Glomerular endothelial cell (primary cell): ENCODE measurements at places on chromosomes 2 and 18.
A peak's percentile ranks its signal among the peaks of the same experiment; 100 is the strongest.

DNA sequence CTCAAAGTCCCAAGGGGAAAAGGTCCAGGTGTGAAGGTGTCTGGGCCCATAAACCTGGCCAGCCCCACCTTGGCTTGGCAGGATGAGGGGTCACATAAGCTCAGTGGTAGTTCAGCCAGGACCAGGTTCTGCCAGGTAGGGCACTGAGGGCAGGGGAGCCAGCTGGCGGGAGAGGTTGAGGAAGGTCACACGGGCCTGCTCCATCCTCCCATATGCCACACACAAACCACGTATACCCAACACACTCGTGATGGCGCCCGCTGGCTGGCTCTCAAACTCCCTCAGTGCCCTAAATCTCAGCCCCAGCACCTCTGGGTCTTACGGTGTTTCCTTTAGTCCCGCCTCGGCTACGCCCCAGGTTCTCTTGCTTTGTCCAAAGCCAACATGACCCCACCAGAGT, 160.5 kb downstream of the ZFP36L2 start:
- DNase-seq, result no peak

DNA sequence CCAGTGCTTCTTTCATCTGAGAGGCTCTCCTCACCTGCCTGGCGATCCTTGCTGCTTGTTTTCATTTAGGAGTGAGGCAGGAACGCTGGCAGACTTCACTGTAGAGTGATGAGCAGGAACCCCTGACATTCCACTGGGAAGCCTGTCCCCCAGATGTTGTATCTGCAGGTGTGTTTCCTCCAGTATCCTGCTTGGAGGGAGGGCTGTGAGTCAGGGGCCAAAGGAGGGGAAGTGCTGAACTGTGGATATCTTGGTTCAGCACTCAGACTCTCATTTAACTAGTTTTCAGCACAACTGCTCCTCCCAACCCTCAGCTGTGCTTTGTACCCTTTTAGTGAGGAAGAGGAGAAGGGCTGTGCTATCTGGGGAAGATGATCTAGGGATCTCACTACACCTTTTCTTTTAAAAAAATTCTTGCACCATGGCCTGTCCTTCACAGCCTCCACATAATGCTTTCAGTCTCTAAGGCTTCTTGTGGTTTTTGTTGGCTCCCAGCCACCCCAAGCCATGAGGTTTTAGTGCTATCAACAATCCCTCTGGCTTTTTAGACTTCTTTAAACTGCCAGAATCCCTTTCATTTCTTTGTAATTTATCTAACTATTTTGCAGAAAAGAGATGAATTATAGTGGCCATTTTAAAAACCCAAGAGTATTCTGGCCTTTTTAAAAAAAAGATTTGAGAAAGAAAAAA, 11.2 kb downstream of the ANKAR start:
- DNase-seq, result no peak

GRCh38 chr18:43405097-43405496, 127.8 kb upstream of the SYT4 start:
- no peak for DNase-seq

- no peak for DNase-seq
These were observed 16.3 kb downstream of the CNDP2 start for GRCh38 chr18:74512321-74513053.

DNA sequence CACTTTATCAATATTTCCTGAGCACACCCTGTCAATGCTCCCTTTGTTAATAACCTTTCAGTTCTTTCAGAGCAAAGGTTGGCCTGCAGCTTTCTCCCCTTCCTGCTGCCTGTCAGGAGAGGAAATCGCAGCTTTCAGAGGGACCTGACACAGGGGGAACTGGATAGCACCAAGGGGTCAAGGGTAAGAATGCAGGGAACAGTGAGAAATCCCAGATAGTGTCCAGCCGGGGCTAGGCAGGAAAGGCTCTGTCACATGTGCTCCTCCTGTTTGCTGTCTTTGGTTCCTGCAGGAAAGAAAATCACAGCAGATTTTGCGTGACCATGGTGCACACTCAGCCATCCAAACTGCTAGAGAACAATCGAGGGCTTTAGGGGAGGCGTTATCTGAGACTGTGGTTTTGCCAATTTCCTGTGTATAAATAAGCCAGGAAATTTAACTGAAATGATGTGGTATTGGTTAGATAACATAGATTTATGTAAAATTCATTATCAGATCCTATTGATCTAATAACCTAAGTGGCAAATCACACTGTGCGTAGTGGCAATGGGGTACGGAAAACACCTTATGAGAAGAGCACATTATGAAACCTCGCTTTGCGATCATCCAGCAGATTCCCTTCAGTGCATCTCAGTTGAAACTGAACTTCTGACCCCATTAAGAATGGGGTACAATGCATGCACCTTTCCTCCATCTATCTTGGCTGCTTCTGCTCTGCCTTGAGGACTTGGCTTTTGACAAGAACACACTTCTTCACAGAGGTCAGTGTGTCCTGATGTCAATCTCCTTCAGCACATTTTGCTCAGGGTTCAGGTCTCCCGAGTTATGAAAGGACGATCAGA, 178.0 kb downstream of the ICOS start:
- peak; percentile 89 for DNase-seq

DNA sequence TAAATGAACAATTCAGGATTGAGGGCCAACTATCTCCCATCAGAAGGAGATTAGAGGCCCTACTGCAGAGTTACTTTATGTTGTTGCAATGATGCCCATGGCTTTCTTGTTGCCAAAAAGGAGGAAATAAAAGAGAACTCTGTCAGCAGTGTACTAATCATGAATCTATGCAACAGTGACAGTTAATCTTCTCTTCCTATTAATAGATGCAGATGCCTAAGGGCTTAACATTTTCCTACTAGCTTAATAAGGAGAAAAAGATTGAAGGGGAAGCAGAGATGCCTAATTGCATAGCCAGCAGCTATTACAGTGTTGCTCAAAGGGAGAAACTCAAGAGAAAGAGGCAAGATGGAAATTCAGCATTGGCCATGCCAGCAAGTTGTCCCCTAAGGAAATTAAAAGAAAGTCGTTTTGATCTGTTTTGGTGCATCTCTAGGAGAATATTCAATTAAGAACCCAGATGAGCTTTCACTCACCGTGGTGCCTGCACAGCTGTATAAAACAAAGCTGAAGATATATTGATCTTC, 107.1 kb upstream of the KCNJ3 start:
- DNase-seq, result no peak

- DNase-seq, result no peak
These were observed 13.1 kb upstream of the CD28 start for GRCh38 chr2:203693242-203693879.

- DNase-seq, result no peak
These were observed 185.4 kb downstream of the LDLRAD4 start for GRCh38 chr18:13403786-13404549.

GRCh38 chr2:177545143-177545542, 152.6 kb downstream of the AGPS start:
- DNase-seq, result no peak

- no peak for DNase-seq
These were observed 231.6 kb upstream of the SMAD2 start for GRCh38 chr18:48161911-48162698.

GRCh38 chr2:154924531-154924930, 226.0 kb downstream of the KCNJ3 start:
- DNase-seq, result no peak

DNA sequence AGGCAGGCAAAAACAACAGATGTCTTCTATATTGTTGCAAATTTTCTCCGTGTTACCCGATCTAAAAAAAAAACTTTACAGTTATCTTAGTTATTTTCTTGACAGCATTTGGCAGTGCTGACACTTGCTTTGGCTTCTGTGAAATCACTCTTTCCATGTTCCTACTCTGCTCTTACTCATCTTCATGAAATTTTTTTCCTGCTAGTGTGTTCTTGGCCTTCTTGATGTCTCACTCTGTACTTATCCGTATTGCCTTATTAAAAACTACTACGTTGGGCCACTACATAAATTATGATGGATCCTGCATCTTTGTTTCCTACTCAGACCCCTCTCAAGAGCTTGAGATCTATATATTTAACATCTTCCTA, 134.4 kb downstream of the IKZF2 start:
- DNase-seq, result no peak

DNA sequence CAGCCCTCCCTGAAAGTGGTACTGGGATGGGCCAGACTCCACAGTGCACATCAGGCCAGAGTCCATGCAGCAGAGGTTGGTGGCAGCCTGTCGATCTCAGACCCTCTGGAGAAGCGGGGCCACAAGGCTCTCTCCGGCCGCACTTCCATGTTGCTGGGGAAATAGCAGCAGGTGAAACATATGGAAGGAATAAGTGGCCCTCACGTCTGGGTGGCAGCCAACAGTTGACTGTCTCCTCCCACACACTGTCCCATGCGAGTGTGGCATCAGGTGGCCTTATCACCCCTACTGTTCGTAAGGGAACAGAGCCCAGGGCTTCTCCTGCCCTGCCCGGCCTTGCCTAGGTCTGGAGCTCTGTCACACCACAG, 58.1 kb upstream of the FOSL2 start:
- no peak for DNase-seq

DNA sequence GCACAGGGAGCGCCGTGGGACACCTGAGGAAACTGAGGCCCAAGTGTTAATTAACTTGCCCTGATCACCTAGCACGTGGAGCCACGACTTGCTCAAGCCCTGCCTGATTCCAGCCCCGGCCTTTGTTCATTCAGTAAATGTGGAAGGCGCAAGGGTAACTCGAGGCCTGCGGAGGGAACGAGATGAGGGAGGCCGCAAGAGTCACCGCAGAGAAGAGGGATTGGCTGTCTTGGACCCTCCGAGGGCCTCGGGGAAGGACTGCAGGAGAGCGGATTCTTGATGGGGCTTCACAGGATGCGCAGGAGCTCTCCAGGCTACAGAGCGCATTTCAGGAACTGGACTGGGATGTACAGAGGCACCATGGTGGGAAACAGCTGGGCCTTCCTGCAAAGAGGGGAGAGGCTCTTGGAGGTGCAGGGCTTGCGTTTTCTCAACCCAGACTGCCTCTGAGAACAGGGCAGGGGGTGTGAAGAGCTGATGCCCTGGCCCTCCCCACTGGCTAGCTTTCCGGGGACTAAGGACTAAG, 511 bp upstream of the ANKMY1 start:
- no peak for DNase-seq

- no peak for DNase-seq
These were observed 1.0 kb downstream of the ITGB6 start for GRCh38 chr2:160199053-160199452.

DNA sequence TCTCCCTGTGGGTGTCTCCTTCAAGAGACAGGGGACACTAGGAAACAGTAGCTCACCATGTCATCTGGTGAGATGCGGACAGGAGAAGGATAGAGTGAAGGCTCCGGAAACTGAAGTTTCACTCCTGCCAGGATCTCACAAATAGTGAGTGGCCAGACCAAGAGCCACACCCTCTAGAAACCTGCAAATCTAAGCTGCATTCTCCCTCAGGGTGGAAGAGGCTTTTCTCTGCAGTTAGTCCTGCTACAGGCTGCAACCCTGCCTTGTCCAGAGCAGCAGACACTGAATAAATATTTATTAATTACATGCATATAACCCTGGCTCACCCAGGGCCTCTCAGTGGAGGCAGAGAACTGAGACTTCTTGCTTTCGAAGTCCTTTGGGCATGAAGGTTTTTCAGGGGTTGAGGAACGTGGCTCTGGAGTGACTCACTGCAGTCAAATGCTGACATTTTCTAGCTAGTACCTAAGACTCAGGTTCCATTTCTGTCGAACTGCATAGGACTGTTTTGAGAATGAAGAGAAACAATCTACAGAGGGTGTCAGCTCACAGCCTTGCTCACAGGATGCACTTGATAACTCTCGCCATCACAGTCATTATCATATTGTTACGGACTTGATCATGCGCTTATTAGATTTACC, 87.3 kb downstream of the ACTR2 start:
- DNase-seq, result no peak

GRCh38 chr2:171136024-171136423, 24.7 kb downstream of the TLK1 start:
- no peak for DNase-seq

- DNase-seq, result peak; percentile 77
These were observed 37.3 kb upstream of the BMP10 start for GRCh38 chr2:68908392-68908970.
